Stimulated activated CD8-positive, alpha-beta memory T cell treated with anti-CD3 and anti-CD28 coated beads, Interleukin-4, amount 100 ng/mL, for 4 hours (primary cell): ENCODE measurements at places on chromosomes 2 and 18.

- no peak for DNase-seq
Observed at GRCh38 chr18:56291294-56291693, 347.1 kb downstream of the TXNL1 start.

DNA sequence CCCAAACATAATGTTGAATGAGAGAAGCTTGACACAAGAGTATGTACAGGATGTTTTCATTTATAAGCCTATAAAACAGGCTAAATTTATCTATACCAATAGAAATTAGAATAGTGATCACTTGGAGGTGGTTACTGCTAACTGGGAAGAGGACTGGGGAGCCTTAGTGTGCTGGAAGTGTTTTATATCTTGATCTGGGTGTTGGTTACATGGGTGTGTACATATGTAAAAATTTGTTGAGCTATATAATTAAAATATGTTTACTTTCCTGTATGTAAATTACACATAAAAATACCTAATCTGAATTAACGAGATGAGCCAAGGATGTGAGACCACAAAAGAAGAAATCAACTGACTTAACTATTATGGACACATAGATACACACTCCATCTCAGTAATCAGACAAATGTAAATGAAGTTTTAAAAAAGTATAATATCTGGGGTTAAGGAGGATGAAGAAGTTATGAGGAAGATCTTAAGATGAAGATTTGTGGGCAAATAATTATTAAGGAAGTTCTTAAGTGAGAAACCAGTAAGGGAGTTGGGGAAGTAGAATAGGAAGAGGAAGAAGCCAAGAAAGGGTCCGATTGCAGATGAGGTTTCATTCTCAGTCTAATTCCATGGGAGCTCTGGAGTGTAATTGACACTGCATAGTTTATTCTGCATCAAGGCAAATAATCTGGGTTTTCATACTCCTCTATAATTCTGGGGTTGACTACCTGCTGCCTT is 32.3 kb upstream of the NABP1 start:
- DNase-seq, result no peak

DNA sequence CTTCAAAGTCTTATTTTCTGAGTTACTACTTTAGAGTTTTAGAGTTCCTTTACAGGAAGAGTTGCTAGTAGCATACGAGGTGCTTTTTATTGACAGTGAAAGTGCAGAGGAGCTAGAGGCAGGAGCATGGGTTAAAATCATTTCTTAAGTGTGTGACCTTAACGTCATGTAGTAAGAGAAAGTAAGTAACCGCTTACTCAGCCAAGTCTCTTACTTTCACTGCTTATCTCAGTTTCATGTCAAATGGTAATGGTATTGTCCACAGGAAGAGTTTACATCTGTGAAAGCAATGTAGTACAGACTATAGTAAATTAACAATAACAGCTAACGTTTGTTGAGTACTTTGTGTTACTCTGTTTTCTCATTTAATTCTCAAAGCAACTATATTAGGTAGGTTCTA is 12.6 kb downstream of the NDUFAF7 start:
- DNase-seq, result no peak

DNA sequence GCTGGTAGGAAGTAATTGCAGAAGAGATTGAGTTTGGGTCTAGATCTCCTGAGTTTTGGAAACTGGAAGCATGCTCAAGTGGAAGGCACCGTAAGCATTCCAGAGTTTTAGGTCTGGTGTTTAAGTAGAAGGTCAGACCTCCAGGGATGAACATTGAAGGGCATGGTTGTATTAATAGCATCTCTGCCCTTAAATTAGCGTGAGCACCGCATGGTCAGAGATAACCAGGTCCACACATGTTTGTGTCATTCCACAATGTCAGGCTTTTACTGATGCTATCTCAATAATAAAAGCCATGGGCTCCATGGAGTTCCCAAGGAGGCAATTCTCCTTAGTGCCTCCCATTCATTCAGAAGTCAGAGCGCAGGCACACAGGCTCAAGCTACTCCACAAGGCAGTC is 28.3 kb upstream of the ZNF407 start:
- no peak for DNase-seq

DNA sequence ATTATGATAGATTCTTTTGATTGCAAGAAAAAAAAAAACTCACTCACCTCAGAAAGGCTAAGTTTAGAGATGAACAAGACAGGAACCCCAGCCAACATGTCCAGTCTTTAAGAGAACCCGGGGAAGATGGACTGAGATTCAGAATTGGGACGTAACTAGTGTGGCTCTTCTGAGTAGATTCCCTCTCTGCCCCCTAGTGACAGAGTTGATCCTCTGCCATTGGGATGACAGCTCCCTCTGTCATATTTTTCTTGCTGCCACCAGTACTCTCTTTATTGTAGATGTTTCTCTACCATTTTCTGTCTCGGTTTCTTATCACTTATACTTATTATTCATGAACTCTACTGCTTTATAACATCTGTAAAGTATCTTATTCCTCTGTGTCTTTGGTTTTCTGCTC is 77.7 kb downstream of the GULP1 start:
- DNase-seq, result no peak

GRCh38 chr2:200492656-200493055 is 17.2 kb downstream of the KCTD18 start:
- no peak for DNase-seq

GRCh38 chr2:134131681-134132489 is 122.0 kb upstream of the MGAT5 start:
- DNase-seq, result no peak

DNA sequence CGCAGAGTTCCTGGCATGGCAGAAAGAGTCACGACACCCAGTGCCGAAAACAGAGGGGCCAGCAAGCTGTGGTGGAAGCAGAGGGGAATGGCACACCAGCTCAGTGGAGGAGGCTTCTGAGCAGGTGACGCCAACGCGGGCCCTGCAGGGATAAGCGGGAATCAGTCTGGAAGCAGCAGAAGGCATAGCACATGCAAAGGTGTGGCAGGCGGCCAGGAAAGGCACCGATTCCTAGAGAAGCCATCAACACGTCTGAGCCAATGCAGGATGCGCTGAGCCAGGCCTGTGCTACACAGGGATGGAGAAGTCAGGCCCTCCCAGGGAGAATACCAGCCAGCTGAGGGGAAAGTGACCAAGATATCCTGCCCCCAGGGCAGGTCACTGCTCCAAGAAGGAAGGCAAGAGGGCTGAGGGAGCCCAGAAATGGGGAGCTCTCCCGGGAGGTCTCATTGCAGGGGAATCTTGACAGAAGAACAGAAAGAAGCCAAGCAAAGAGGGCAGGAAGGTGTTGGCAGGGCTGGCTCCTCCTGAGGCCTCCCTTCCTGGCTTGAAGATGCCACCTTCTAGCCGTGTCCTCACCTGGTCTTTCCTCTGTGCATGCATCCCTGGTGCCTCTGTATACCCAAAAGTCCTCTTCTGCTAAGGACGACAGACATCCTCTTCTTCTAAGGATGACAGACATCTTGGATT is 16.3 kb downstream of the TEX51 start:
- DNase-seq, result no peak

- no peak for DNase-seq
Observed at GRCh38 chr18:23240609-23240930, 105.3 kb downstream of the CABLES1 start.

DNA sequence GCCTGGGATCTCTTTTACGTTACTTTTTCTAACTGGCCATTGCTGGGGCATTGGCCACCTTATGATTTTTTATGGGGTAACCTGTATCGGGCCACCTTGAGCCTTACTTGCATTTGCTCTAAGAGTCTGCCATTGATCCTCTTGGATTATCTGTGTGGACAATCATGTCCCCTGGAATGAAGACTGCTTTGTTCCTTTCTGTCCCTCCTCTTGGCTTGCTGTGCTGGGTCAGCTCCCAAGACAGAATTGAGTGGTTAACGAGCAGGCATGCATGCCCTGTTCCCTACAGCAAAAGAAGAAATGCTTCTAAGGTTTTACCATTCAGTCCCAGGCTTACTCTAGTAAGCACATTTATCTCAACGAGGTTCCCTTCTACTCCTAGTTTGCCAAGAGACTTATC is 46.3 kb downstream of the MAL start:
- DNase-seq, result no peak

DNA sequence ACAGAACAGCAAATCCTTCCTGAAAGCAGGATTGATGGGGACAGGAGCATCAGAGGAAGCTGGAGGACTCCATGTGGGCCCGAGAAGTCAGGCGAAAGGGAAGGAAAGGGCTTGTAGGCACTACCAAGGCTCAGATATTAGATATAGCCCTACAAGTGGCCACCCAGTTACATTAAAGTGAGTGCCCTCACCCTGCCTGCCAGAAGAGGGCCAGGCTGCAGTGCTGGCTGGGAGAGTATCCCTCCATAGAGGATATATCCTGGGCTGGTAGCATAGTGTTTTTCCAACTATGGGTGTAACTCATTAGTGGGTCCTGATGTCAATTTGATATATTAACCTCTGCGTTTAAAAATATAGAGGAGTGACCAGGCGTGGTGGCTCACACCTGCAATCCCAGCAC is 285.2 kb downstream of the MYCN start:
- DNase-seq, result no peak

DNA sequence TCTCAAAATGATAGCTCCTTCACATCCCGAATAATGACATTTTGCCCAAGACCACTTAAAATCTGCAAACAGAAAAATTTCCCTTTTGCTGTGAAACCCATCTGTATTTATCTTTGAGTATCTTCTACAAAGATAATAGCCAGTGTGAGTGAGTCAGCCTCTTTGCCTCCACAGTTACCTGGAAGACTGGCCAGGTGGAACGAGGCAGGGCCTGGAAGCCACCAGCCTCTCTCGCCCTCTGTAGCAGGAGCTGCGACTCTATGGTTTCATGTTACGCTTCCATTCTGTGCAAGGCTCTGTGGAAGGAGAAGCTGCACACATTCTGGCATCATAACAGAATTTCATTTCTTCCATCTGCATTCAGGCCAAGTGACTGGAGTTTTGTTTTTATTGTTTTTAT is 9.5 kb downstream of the ELP2 start:
- no peak for DNase-seq

DNA sequence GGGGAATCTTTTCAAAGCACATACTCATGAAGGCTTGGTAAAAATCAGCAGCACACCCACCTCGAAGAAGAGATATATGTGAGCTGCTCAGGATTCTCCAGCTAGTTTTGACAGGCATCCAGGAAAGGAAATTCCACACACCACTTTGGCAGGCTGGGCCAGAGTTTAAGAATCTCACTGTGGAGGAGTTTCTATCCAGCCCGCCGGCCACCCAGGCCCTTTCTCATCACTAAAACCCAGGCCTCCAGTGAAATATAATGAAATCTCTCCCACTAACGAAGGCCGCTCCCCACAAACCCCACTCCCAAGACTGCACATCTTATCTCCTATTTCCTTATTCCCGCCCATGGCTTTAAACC is 202.0 kb downstream of the GLI2 start:
- no peak for DNase-seq

GRCh38 chr18:23133860-23134779 is 1.2 kb upstream of the CABLES1 start:
- no peak for DNase-seq

GRCh38 chr2:126881591-126881990 is 17.1 kb upstream of the TEX51 start:
- no peak for DNase-seq

DNA sequence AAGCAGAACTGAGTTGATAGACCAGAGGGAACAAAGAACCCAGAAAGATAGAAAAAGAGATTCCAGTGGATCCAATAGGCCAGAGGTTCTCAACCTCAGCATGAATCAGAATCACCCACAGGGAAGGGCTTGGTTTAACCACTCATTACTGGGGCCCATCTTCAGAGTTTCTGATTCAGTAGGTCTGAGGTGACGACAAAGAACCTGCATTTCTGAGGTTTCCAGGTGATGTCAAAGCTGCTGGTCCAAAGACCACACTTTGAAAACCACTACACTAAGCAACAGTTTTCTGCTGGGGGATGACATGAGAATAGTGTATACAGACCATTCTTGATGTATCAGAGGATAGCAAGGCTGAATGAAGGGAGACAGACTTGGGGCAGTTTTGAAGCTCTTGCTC is 296.9 kb upstream of the STON1 start:
- no peak for DNase-seq

GRCh38 chr18:79438898-79439627 is 43.3 kb downstream of the NFATC1 start:
- no peak for DNase-seq

GRCh38 chr2:63819765-63820717 is 21.7 kb upstream of the UGP2 start:
- no peak for DNase-seq

GRCh38 chr2:159890551-159891266 is 92.7 kb upstream of the CD302 start:
- DNase-seq, result no peak

GRCh38 chr2:9150568-9150900 is 56.1 kb upstream of the ASAP2 start:
- no peak for DNase-seq

DNA sequence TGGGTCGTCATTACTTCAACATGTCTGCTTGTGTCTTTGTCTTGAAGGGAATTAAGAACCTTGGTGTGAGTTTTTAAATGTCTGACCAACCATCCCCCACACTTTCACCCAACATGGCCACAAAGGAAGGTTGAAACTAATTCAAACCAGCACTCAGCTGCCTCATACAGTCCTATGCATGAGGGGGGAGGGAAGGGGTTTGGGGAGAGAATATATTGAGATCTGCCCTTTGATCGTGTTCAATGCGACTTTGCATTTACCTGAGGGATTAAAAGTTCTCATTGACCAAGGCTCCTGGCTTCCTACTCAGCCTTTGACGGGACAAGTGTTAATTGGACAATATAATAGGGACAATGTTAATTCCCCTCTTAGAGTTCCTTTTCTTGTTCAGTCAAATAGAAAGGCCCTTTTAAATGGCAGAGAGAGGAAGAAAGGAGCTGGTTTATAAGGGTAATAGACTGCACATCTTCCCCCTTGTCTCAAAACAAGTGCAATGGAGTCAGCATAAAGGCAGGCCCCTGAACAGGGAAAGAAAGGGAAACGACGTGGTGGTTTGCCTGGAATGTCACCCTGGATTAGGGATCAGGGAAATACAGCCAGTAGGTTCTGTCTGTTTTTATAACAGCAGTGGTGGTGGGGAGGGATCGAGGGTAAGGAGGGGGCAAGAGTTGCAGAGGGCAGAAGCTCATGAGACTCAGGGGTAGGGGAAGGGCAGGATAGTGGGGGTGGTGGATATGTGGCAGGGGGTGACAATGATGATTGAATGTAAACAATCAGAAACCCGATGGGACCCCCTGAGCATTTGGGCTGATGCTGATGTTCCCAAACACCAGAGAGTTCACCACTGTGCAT is 198.7 kb downstream of the MYCN start:
- DNase-seq, result no peak

DNA sequence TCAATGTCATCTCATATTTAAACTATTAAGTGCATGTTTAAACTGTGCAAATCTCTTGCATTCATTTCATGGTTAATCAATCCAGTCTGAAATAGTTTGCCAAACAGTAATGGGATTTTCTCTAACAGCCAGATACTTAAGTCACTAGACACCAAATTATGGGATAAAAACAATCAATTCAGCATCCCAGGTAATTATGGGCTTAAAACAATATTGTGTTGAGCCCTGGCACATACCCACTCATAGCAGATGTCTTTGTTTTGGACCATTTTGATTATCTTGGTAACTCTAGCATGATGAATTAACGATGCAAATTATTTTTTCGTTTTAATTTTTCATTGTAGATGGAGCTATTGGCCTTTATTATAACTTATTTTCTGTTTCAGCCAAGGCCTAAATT is 118.5 kb upstream of the CD302 start:
- DNase-seq, result no peak
